ENCODE measurements at places on chromosomes 4 and X.

GRCh38 chrX:148871422-148872160 is 371.2 kb downstream of the AFF2 start:
- DNase-seq: no peak

DNA sequence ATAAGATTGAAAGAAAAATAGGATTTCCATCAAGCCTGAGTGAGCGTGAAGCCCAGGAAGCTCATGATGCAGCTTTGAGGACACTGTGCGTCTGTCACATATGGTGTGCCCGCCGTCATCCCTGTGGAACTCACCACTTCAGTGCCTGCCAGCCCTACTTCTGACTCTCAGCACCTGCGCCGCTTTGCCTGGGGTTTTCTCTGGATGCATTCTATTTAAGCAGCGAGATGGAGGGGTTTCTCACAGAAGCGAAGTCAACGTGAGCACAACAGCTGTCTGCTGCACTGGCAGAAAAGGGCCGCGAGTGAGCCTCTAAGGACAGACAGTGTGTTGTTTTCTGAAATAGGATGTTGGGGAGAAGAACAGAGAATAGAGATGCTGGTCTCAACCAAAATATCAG is 6.2 kb upstream of the TMEM128 start:
- no peak for DNase-seq

GRCh38 chr4:88418411-88418810 is 38.5 kb upstream of the HERC5 start:
- no peak for DNase-seq

GRCh38 chrX:128848374-128848773 is 674.9 kb downstream of the SMARCA1 start:
- no peak for DNase-seq

DNA sequence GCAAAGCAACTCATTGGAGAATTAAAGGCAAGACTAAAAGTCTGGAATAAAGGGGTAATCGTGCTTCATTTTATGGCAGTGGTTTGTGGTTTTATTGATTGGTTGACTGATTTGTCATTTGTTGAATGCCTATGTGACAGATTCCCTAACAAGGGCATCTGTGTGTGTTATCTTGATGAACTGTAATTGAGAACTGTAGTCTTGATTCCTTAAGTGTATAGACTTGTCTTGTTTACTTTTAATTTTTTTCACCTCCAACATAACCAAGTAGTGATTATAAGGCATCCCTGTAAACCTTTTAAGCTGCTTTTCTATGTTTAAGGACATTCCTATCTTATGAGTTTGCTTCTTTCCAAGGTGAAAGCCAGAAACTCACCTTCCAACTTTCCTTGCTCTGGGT is 216.0 kb upstream of the TAPT1 start:
- no peak for DNase-seq

GRCh38 chrX:78957768-78958130 is 12.6 kb downstream of the P2RY10 start:
- DNase-seq: no peak

DNA sequence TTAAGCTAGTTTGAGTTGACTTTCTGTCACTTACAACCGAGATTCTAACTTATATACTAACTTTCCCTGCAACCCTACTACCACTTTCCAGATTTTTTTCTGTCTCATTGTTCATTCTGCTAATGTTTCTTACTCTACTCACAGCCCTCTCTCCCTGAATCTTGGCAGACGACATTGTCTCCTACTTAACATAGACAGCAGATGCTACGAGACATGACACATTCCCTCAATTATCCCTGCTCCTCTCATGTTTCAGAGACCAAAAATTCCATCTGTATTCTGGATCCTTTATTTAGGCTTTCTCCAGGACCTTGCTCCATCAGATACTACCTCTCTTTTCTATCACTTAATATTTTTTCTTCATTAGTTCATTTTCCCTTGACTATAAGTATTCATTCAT is 379.1 kb upstream of the TEX13C start:
- DNase-seq: no peak

- no peak for DNase-seq
These were observed 195.0 kb upstream of the HS3ST1 start for GRCh38 chr4:11623726-11624037.

DNA sequence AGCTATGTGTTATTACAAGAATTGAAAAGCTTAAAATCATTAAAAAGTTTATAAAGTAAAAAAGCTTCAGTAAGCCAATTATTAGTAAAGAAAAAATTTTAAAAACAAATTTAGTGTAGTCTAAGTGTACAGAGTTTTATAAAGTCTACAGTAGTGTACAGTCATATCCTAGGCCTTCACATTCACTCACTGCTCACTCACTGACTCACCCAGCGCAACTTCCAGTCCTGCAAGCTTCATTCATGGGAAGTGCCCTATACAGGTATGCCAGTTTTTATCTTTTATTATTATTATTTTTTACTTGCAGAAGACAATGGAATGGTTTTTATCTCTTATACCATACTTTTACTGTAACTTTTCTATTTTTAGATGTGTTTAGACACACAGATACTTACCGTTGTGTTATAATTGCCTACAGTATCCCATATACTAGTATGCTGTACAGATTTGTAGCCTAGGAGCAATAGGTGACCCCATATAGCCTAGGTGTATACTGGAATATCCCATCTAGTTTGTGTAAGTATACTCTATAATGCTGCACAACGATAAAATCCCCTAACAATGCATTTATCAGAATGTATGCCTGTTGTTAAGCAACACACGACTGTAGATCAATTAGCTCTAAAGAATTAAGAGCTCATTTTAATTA is 230.7 kb downstream of the DCLK2 start:
- no peak for DNase-seq

GRCh38 chrX:129041319-129041718 is 482.0 kb downstream of the SMARCA1 start:
- DNase-seq: no peak

- no peak for DNase-seq
These were observed 206.0 kb upstream of the ARHGAP24 start for GRCh38 chr4:85268961-85269360.

- no peak for DNase-seq
These were observed 21.4 kb upstream of the CLGN start for GRCh38 chr4:140448830-140449229.

DNA sequence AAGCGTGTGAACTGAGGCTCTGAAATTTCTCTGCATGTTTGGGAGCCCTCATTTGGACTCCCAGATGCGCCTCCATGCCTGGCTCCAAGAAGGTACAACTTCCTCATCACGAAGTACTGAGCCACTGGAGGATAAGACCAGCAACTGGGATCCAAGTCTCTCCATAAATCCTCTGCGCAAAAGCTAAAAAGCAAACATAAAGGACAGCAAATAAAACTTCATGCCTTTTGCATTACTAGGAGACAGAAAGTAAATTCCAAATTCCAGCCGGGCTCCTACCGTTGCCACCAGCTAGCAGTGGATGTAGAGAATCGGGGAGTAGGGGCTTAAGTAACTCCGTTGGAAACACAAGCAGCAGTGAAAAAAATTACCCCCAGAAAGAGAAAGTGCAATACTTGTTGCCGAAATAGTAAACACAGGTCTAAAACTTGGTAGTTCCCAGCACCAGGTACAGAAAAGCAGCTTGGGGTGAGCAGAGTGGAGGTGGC is 477.1 kb upstream of the TENM3 start:
- no peak for DNase-seq

DNA sequence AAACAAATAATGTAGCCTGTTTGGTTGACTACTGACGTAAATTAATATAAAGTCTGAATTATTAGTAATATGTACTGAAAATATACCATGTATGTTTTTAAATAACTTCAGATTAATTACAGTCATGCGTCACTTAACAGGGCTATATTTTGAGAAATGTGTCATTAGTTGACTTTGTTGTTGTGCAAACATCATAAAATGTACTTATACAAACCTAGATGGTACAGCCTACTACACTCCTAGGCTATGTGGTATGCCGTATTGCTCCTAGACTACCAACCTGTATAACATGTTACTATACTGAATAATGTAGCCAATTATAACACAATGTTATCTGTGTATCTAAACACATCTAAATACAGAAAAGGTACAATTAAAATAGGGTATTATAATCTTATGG is 66.6 kb downstream of the RNF150 start:
- DNase-seq: no peak

GRCh38 chr4:120198411-120198810 is 131.8 kb upstream of the MAD2L1 start:
- DNase-seq: no peak

DNA sequence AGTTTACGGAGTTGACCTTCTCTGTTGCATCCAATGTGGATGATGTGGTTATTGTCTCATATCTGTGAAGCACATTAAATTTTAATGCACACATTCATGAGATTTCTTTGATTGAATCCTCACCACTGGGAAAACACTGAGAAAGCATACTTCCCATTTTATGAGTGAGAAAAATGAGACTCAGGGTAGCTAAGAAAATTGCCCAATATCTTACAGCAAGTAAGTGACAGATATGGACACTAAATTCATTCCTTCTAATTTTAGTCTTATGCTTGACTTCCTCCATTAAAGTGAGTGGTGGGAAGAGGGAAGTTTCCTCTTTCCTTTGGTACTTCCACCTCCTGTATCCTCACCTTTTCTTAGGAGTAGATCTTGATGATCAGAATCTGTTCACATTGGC is 504.8 kb upstream of the BOD1L1 start:
- DNase-seq: no peak

DNA sequence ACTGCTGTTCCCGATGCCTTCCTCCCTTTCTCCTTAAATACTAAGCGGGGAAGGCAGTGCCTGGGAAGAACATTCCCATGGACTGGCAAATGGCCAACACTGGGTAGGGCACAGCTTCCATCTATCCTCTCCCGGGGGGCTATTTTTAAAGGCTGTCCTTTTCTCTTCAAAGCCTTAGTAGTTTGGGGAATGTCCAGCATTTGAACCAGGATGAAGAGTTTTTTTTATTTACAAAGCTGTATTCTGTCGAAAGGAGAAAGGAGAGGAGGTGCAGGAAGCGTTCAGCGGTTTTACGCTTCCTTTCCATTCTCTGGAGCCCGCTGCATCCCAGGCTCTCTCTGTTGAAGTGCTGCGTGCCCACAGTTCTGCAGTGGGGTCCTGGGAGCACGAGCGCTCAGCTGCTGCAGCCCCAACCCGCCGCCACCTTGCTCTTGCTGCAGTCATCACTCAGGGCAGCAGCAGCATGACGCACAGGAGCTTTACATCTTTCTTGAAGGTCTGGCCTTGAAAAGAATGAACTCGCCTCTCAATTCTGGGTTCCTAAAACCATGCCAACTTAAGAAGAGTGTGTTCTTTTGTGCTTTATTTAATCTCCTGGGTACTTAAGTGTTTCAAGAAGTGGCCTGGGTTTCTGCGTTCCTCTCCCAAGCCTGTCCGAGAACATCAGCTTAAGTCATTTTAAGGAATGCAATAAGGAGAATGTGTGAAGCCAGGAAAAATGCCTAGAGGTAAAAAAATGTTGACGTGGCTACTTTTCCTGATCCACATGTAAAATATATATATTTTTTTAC is 427.2 kb downstream of the MAPK10 start:
- no peak for DNase-seq

DNA sequence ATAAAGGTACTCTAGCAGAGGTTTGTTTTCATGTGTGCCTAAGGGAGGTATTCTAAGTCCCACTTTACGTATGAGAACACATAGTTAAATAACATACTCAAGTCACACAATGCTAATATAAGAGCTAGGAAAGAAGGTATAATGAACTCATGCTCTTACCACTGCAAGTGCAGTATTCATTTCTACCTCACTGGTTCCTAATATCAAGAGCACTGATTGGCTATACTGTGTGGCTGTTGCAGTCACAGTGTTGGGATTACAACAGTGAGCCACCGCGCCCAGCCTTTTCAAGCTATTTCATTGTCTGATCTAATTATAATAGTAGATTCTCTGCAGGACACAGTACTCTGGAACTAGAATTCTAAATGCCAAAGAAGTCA is 84.0 kb downstream of the PDS5A start:
- no peak for DNase-seq

- DNase-seq: no peak
These were observed 343.6 kb downstream of the ARHGAP10 start for GRCh38 chr4:148075438-148075837.

GRCh38 chr4:181525634-181526033 is 717.6 kb upstream of the TENM3 start:
- DNase-seq: no peak

GRCh38 chrX:137101273-137101990 is 67.6 kb upstream of the GPR101 start:
- no peak for DNase-seq

GRCh38 chr4:47774079-47774478 is 63.8 kb downstream of the CORIN start:
- no peak for DNase-seq

GRCh38 chr4:177596035-177596434 is 153.8 kb upstream of the AGA start:
- no peak for DNase-seq

- no peak for DNase-seq
These were observed 130.1 kb downstream of the RNF150 start for GRCh38 chr4:141003193-141003592.

DNA sequence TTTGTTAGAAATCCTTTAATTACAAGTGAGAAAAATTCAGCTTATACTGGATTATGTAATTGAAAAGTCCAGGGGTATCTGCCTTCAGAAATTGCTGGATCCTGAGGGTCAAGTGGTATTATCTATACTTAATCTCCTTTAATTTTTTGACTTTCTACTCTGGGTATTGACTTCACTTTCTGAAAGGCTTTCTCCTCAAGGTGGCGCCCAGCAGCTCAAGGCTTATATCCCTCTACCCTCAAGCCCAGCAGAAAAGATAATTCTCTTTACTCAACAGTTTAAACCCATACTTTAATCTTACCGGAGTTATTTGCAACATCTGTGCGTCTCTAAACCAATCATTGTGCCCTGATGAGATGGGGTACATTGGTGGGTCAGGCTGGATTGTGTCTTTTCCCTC is 129.5 kb downstream of the LARP7 start:
- no peak for DNase-seq

DNA sequence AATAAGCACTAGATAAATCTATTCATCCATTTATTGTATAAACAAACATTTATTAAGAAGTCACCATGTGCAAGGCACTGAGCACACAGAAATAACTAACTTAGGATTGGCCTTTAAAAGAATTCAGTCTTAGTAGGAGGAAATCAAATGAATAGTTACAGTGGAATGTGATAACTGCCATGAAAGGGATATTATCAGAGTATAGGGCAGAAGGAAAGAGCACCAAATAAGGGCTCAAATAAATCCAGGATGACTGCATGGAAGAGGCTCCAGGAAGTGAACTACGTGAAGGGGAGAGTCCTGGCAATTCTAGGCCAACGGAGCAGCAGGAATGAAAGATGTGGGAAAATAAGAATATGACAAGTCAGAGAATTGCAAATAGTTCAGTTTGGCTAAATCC is 406.0 kb downstream of the INPP4B start:
- DNase-seq: no peak

- DNase-seq: no peak
These were observed 48.5 kb upstream of the DDX60 start for GRCh38 chr4:168367065-168367464.

- no peak for DNase-seq
These were observed 148.9 kb upstream of the RBPJ start for GRCh38 chr4:26171941-26172340.

Measured in activated CD8-positive, alpha-beta memory T cell treated with anti-CD3 and anti-CD28 coated beads for 48 hours (primary cell).